ENCODE measurements at places on chromosomes 5 and 9.
A peak's percentile ranks its signal among the peaks of the same experiment; 100 is the strongest.

DNA sequence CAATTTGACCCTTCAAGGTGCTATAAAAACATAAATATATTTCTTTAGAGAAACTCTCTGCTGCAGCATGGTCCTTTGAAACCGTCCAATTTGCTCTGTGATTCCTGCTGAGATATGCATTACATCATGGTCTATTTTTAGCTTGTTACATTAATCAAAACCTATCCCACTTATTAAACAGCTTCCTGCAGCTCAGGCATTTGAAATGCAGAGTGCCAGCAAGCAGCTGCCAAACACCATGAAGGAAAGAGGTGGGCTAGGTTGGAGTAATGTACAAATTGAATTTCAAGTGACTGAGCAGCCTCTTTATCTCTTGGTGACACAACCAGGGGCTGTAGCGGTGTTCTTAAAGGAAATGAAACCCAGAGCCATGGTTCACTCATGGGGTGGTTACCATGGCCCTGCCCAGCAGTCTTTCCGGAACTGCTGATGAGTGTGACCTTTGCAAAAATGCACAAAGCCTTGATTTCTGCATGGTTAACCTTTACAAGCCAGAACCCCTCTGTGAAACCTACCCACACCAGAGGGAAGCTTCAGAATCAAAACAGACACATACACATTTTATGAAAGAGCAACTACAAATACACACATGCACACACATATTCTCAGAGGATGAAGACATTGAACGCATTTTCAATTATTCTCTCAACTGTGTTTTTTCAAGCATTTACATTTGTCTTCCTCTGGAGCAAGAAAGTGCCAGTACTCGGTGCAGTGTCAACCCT, 155.8 kb upstream of the ZNF608 start:
- no peak for DNase-seq

DNA sequence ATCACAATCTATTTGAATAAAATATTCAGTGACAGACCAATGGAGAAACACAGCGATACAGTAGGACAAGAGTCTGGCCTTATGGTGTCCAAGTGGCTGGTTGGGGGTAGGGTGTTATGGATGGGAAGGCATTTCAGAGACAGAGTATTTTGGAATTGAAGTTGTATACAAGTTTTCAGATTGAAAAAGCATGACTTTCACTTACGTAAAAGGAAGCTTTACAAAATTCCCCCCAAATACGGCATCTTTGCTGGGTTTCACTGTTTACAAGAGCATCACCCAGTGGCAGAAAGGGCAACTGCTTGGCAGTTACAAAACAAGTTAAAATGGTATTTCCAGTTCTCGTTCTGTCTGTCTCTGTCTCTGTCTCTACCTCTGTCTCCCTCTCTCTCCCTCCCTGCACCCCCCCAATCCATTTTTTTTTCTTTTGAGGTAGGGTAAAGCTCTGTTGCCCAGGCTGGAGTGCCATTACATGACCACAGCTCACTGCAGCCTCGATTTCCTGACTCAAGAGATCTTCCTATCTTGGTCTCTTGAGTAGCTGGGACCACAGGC, 86.2 kb downstream of the PTPN3 start:
- peak; percentile 13 for DNase-seq

DNA sequence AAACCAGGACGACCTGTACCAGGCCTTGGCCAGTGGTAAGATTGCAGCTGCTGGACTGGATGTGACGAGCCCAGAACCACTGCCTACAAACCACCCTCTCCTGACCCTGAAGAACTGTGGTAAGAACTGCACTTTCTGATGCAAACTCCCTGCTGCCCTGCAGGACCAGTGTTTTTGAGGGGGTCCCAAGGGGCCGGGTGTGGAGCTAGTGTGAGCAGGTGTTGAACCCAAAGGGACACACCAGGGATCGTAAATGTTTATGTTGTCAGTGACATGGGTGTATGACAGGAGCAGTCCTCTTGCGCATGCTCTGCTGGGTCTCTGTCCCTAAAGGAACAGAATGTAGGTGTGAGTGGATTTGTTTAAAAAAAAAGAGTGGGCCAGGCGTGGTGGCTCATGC, 9.5 kb downstream of the GRHPR start:
- DNase-seq: no peak

DNA sequence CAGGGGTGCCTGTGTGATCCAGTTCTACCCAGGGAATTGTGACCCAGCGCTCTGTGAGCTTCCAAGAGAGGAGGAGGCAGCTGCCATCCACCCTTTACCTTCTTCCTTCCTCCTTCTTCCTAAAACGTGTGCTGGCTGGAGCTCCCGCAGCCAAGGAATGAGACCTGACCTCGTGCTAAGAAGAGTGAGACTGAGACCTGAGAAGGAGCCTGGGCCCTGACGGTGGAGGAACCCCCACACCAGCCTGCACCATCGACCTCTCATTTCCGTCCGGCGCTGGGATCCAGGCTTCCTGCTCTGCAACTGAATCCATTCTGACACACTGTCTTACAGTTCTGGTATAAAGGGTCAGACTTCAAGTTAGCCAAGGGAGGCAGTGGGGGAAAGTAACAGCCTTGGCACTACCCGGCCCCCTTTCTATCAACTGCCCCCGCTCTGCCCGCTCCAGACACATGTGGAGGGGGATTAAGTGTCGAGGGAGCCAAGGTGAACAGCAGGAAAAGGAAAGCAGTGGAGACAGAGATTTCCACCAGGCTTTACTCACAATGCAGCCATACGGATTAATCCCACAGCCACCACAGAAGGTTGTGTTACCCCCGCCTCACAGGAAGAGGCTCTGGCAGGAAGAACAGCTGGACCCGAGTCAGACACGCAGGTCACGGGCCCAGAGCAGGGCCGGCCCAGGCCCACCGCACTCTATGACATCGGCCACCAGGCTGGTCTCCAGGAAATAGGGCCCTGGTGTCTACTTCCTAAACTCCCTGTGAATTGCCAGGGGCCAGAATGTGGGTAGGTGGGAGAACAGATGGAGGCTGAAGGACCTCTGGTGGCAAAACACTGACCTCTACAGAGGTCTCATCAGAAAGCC, 15.8 kb downstream of the MGAT1 start:
- DNase-seq: no peak

DNA sequence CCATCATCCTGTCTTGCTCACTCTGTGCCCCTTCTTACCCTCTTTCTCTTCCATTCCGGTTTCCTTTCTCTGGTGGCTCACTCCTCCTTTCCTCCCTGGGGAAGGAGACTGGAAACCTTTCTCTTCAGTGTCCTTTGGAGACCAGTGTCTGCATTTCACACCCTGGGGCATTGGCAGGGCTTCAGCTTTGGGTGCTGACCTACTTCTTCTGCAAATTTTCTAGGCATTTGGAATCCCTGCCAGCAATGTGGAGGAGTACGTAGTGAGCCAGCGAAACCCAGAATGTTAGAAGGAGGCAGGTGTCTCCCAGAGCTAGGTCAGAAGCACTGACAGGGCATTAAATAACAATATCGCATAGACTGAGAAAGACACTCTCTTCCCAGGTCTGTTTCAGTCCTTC, 122.2 kb downstream of the SLC28A3 start:
- DNase-seq: no peak

GRCh38 chr5:139061274-139061673, 136.9 kb downstream of the SIL1 start:
- no peak for DNase-seq
